ENCODE measurements at places on chromosomes 4 and X. TPM values are rescaled to one million over a fixed set of nuclear protein-coding genes. Genes with fewer than 3 reads are reported as not detected.

Gene TMEM150C
- 1.4 TPM for total RNA-seq

Gene RADX
- 0.12 TPM for total RNA-seq

Gene TACR3
- total RNA-seq = not detected

Gene NHSL2
- 0.37 TPM for total RNA-seq

Gene USP26
- total RNA-seq = not detected

Gene PDGFRA
- total RNA-seq = 0.47 TPM

Gene SAT1
- 457 TPM for total RNA-seq

Gene TMEM154
- total RNA-seq = 0.06 TPM

Gene PLP2
- 433 TPM for total RNA-seq

Gene ESX1
- total RNA-seq = 0.10 TPM

Gene ARHGAP6
- total RNA-seq = 0.05 TPM

Gene RPA4
- 0.28 TPM for total RNA-seq

Gene MFSD8
- 13.7 TPM for total RNA-seq

Gene UGT8
- 0.15 TPM for total RNA-seq

Gene NLRP2B
- total RNA-seq = not detected
